ENCODE measurements at places on chromosomes 12 and 14.

DNA sequence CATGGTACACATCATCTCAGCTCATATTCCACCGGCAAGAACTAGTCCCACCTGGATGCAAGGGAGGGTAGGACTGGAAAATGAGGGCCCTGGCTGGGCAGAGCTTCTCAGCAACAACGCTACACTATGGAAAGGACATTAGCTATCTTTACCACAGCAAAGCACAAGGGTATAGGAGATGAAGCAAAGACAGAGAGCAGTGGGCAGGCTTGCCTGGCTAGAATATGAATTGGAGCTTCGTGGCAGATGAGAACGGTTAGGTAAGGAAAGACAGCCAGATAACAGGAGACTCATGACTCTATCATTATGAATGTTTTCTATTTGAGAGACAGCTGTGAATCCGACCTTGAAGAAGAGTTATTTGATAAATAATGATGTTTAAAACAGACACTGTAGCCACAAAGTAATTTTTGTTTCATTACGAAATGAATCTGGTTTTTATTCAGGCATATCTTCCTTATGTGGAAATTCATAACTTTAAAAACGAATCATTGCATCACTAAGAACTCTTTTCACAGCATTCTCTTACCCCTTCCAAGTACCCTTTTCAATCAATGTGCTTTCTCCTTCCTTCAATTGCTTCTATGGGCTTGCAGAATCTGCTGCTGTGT is 59.1 kb upstream of the PCED1B start:
- DNase-seq = no peak

DNA sequence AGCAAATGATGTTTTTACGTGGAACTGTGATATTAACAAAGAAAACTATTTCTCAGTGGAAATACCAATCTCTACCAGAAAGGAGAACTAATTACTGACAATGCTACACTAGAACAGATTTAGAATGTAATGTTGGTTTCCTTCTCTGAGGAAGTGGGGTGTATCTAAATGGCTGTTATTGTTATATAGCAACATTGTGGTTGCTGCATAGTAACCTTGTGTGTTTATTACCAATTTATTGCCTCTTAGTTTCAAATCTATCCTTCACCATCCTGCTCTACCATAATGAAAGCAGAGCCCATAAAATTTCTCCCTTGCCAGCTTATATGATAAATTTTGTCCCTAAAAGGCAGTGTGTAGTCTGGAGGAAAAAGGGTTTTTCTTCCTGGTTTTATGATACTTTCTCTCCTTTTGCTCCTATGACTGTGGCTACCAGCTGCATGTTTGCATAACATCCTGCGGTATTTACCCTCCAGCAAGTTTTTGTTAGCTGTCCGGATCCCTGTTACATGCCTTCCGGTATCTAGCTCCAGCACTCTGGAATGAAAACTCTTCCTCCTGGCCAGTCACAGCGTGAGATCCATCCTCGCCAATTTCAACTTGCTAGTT is 5.7 kb upstream of the KLRK1 start:
- no peak for DNase-seq

GRCh38 chr14:98607341-98607910 is 664.6 kb downstream of the BCL11B start:
- DNase-seq = no peak

DNA sequence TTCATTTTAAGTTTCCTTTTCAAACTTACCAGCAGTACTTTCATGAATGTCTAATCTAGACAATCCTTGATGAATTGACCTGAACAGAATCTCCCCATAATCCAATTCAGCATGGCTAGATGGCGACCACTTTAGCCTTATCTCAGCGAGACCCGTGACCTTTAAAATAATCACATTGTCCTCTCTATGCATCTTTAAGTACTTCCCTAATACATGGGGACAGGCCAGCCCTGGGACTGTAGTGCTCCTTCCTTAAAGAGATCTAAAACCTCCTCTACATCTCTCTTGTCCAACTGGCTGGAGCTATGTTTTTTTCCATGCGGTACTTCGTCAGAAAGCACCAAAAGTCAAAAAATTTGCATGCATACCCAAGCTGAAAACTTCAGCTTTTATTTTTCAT is 746.0 kb downstream of the VRK1 start:
- no peak for DNase-seq

- DNase-seq = no peak
These were observed 5.7 kb downstream of the MAP3K9 start for GRCh38 chr14:70803321-70804310.

- DNase-seq = no peak
These were observed 646.2 kb upstream of the STXBP6 start for GRCh38 chr14:25696176-25696575.

- DNase-seq = peak; percentile 16
These were observed at the start of gene KCNMB4 for GRCh38 chr12:70365648-70366518. KCNMB4 (plus strand) TSS chr12:70366290; CDS start chr12:70366735, 445 bp downstream.

- DNase-seq = no peak
These were observed 322.7 kb downstream of the CEP128 start for GRCh38 chr14:80618751-80619329.

DNA sequence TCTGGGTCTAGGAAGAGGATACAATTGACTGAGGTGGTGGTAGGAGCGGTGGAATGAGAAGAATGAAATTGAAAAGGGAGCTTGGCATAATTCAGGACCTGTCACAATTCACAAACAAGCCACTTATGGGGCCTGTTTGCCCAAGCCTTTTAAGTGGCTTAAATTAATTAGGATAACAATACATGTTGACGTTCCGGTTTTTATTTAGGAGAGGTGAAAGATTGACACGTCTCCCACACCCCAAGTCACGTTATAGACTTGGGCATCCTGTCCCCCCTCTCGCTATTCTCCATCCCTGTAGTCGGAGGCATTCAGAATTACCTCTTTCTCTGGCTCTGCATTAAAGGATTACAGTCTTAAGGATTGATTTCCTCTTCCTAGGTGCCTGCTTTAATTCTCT is 954 bp upstream of the CALCOCO1 start:
- DNase-seq = no peak

DNA sequence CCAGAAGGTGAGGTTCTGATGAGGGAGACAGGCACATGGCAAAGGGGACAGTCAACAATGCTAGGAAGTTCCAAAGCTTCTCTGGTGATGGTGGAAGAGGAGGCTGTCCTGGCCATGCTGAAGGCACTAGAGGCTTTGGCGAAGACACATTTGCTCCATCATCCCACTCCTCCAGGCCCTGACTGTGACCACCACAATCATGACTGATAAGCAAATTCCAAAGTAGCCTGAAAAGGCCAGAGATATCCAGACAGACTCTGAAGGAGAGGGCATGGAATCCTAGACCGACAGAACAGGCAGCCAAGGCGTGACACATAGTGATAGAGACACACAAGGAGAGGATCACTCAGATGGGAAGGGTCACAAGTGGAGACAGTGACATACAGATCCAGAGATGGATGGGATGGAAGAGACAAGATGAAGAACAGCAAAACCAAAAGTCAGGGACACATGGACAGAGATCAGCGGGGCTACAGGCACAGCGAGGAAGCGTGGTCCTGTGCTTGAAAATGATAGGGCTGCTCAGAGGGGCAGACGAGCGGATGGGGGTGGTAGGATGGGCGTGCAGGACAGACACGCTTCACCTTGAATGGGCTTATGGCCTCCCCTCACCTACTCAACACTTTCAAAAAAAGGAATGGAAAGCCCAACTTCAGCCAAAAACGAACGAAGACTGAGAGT is 1.3 kb downstream of the ZFHX2 start:
- no peak for DNase-seq

DNA sequence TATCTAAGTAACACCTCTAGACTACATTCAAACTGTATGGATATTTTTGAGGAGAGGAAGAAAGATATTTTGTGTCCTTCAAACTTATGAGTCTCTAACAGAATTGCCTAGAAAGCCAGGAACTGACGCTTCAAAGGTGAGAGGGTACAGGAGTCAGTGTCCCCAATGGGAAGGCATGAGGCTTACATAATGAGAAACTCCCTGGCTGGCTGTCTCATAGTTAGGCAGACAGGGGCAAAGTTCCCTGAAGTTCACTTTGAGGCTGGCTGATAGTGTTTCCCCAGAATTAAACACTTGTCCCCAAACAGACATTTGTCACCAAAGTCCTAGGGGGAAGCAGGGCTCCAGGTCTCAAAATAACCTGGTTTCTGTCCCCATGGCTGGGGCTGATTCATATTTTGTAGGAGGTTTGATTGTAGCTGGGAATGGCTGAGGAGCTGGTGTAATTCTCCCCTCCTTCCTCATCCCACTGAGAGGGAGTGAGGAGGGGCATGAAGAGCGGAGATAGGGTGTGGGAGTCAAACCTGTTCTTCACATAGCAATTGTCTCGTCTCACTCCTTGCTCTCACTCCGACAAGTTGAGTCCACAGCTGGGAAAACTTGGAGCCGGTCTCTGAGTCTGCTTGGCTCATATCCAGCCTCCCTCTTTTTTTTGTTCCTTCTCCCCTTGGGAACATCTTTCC is 56.4 kb upstream of the CISTR start:
- DNase-seq = no peak

DNA sequence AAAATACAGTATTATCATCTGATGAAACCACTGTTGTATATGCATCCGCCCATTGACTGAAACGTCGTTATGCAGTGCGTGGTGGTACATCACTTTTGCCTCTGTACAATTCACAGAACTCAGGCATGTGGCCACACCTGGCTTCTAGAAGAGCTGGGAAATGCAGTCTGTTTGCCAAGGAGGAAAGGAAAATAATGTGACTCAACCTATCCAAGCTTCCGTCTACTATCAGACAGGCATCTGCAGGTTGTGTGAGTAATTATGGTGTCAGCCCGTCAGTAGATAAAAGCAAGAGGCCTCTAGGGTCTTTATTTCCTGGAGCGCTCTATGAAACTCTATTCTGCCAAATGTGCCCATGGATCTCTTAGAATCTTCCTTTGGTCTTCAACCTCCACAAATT is 111.6 kb downstream of the BBS10 start:
- DNase-seq = no peak

DNA sequence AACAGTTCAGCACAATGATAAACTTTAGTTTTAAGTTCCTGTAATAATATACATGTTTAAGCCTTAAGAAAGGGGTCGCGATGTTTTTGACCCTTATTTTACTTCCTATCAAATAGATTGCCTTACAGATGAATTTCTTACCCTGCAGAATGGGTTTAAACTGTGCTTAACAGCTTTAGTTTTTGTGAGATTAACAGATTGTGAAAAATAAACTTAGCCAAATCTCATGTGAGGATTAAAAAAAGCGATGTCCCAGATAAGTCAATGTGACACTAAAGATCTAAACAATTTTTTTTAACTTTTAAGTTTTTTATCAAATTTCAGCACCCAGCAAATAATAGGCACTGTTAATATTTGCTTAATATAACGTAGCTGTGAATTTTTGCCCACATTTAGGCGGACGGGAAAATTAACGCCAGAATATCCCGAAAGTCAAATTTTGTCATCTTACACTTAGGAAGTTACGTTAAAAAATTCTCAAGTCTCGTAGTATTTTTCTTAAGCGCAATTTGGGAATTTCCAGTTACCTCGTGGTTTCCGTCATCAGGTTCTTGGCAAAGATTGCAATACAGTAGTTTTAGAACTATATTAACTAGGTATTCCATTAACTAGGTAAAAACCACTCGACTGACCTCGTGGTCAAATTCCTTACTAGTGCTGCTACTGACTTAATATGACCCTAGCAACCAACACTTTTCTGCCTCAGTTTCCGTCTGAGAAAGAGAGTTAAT is 1.2 kb downstream of the HNRNPC start:
- no peak for DNase-seq

DNA sequence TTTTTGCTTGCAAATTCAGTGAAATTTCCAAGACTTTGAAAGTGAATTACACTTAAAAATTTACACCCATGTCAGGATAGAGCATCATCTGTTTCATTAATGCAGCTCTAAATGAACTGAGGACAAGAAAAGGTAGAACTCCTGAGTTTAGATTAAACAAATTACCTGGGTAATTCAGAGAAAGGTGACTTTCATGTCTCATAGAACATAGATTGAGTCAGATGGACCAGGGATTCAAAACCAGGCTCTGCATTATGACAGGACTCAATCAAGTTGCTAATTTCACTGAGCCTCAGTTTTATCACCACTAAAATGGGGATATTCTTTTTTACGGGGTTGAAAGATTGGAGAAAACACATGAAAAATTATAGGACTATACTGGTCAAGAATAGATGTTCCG is 4.5 kb downstream of the ARHGDIB start:
- DNase-seq = no peak

DNA sequence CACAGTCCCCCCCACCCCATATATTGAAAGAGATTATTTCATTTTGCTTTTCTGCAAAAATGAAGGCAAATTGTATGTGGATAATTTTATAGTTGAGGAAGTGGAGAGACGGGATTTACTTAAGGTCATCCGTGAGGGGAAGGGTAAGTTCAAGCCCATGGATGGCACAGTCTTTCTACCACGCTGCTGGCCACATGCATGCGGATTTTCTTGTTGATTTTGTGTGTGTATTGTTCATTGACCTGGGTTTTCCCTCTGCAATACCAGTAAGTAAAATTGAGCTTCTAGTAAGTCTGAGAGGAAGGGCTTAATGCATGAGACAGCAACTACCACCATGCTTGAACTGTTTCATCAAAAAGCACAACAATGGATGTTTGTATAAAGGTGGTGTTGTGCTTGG is 35.1 kb downstream of the ACACB start:
- no peak for DNase-seq

DNA sequence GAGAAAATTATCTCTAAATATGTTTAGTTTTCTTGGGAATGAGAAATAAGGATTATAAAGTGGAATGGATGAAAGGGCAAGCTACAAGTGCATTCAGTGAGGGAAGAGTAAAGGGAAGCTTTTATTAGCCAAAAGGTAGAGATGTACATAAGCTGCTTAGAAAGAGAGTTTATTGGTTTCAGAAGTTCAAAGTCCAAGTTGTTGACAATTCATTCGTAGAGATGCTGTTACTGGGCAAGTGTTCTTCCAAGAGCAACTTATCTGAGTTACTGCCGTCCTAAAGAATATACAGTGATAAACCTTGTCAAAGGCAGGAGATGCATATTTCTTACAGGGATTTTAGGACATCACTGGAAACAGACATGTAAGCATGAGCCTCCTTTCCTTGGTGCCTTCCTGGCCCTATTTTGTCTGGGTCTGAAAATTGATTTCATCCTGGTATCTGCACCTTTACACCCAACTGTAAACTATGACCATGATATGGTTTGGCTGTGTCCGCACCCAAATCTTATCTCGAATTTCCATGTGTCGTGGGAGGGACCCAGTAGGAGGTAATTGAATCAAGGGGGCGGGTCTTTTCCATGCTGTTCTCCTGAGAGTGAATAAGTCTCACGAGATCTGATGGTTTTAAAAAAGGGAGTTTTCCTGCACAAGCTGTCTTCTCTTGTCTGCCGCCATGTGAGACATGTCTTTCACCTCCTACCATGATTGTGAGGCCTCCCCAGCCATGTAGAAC is 46.8 kb downstream of the TRMT5 start:
- DNase-seq = no peak

DNA sequence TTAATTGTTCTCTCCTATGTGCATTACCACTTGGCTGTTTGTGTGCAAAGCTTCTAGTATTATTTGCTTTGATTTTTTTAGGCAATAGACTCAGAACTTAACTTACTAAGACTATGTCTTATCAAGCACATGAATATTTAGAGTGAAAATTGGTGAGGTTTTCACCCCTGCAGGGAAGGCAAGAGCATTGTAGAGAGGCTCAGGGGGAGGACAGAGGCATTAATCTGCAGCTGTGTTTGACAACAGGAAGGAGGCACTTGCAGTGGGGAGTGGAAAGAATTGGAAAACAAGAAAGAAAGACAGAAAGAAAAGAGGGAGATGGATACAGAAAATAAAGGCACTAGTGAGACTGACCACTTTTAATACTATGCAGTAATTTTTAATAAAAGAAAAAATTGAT is 431.6 kb downstream of the PDZRN4 start:
- no peak for DNase-seq
